ENCODE measurements at places on chromosomes 1 and 21.

DNA sequence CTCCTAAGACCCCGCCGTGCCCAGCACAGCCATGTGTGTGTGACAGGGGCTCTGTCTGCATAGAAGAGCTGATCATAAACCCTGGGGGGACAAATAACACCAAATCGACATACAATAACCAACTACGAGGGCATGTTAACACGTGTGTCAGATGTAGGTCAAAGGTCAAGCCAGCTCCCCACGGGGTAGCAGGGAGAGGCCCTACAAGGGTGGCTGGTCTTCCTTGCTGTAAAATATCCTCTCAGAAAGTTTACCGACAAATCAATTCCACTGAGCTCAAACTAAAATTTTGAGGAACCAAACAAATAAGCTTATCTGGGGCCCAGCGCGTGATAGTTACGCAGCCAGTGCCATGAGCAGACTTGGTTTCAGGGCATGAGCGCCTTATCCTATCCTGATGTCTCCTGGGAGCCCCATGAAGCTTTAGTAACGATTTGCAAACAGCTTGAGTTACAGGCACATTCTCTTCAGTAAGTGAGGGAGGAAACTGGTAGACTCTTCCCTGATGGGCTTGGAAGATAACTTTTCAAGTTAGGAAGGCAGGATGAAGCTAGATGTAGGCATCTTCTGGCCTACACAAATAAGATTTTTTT lies 2.7 kb upstream of the TMPRSS3 start:
- DNase-seq = no peak

DNA sequence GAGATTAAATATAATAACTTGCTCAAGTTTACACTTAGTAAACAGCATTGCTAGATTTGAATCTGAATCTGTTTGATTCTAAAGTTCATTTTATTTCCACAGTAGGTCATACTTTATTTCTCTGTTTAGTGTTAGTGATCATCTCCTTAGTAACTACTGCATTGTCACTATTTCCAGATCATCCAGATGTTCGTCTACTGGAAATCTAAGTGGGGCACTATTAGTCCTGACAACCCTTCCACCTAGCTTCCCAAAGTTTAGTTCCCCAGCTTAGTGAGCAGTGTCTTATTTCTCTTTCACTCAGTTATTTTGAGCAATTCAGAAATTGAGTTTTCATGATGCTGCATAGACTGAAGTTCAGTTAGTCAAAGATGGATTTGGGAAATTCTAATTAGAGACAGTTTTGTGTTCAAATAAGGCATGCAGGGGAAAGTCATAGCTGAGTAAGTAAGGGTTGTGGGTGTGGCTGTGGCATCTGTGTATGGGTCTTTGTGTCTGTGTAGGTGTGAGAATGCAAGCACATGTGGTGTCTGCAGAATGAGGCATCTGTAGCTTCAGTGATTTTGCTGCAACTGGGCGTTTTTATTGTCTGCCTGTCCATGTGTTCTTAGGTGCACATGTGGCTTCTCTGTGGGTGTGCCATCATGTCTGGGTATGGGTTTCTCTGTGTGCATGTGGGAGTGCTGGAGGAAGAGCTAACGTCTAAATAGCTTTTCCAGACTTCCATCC lies 107.3 kb downstream of the NTMT2 start:
- DNase-seq = no peak

- DNase-seq = no peak
These were observed 194.8 kb downstream of the ZP4 start for GRCh38 chr1:237695878-237696277.

GRCh38 chr1:52569449-52570210 lies 16.7 kb upstream of the TUT4 start:
- DNase-seq = no peak

DNA sequence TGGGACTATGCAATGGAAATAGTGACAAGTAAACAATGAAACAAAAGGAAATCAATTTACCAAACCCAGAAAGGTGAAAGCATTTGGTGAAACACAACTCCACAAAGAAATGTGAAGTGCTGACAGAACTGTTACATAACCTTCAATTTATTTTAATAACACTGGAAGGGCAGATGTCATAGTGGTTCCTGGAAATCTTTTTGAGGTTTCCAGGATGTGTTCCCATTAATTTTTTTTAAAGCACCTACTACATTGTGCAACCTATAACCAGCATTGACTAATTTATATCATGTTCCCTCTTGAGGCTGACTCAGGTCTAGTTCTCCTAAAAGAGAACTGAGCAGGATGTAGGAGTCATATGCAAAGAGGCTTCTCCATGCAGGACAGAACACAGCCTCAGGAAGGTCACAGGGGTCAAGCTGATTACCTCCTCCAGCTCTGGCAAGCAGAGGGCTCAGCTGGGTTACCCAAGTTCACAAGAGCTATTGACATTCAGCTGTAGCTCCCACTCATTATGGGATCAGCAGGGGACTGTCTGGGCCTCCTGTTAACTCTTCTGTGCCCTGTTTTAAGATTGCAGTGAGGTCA lies 157.1 kb upstream of the NRIP1 start:
- DNase-seq = no peak

DNA sequence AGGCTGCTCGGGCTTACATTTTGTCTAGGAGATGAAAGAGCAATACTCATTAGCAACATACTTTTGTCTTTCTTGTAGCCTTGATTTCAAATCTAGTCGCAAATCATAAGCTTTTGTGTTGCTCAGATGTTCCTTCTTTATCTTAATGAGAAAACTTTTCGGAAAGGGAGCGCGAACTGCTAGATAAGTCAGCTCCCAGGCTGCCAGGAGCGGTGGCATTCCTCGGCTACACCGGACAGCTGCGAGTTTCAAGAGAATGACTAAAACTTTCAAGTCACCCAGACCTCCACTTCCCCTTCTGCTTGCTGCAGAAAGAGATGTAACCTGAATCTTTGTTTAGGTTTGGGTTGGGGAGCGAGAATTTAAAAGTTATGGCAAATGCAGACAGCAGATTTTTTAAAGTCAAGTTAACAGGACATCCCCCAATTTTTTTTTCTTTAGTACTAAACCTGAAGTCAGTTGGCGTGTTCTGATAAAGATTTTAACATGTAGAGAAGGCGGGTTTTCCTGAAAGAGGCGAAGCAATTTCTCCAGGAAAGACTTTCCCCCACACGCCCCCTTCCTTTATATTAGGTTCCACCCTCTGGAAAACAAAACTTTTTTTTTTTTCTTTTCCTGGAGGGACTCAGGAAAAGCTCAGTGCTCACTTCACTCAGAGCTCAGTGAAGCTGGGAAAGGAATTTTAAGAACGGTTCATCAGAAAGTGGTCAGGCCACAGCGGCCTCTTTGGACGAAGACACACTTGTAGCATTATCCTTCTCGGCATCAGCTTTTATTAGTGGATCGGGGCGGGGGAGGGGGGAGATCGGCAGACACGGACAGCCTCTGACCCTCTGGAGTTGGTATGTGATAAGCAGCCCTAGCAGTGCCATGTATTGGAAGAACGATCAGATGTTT lies at the start of gene LHX8:
TSS of gene LHX8 (plus strand) at position 639 of the 897 bp plus-strand sequence. CDS start 2,227 bp downstream, outside the sequence.
- DNase-seq = no peak

Data from stimulated activated CD4-positive, alpha-beta T cell treated with anti-CD3 and anti-CD28 coated beads, TNF-alpha, amount 100 ng/mL, for 48 hours (primary cell).